ENCODE measurements at places on chromosomes 7 and 10. TPM values are rescaled to one million over a fixed set of nuclear protein-coding genes. Genes with fewer than 3 reads are reported as not detected.
A peak's percentile ranks its signal among the peaks of the same experiment; 100 is the strongest.

Gene PGAM2
- total RNA-seq: 2.1 TPM

DNA sequence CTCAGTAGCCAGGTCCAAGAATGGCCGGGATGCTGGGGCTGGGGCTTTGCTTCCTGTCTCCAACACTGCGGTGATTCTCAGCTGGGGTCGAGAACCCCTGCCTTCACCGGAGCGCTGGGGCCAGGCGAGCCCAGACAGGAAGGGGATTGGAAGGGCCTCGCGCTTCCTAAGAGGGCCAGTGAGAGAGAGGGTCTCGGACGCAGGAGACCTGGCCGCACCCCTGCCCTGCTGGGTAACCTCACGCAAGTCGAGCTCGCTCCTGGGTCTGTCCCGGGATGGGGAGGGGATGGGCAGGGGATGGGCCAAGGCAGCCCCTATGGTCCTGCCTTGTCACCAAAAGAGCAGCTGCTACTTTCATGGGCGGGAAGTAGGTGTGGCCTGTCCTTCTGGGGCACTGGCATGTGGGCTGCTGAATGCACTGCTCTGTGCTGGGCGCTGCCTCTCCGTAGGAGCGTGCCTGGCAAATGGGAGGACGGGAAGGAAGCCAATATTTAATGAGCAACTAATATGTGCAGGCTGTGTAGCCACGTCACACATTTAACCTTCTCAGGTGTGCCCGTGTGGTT is 20.0 kb downstream of the KCNK18 start:
- H3K27me3 ChIP-seq: peaks cover 38% of the 10 kb centered on the region
- DNase-seq: peak; percentile 49
- peak overlapping the region; percentile 76 for H3K4me3 ChIP-seq
- H3K27ac ChIP-seq: no peak overlapping the region
- no peaks in the 10 kb centered on the region for H3K36me3 ChIP-seq
- peaks cover 2% of the 10 kb centered on the region for H3K4me1 ChIP-seq

Gene CFAP69
- total RNA-seq: not detected

Gene VAX1
- total RNA-seq: not detected

Gene CALHM3
- total RNA-seq: 0.67 TPM

DNA sequence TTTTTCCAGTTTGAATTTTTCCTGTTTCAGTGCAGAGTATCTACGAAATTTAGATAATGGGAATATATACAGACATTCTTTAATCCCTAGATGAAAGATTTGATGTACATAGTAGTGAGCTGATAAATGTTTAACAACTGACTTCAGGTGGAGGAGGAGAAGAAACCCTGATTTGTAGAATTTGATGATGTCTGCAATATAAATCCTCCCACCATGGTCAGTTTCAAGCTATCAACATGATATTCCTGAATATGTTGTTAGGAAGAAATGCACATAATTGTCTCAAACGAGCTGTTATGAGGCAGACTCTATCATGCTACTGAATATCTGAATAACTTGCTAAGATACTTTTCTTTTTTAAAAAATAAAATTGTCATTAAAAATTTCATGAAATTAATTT is 629.3 kb upstream of the LRRN3 start:
- H3K36me3 ChIP-seq: no peaks in the 10 kb centered on the region
- H3K4me3 ChIP-seq: no peak overlapping the region
- DNase-seq: no peak
- peaks cover 10% of the 10 kb centered on the region for H3K27me3 ChIP-seq

GRCh38 chr7:100003711-100004661 is 11.4 kb upstream of the ZKSCAN1 start:
- H3K4me3 ChIP-seq: no peak overlapping the region
- DNase-seq: no peak

- H3K27ac ChIP-seq: no peak overlapping the region
- H3K27me3 ChIP-seq: peaks cover 10% of the 10 kb centered on the region
- H3K4me3 ChIP-seq: no peak overlapping the region
- peaks cover 2% of the 10 kb centered on the region for H3K36me3 ChIP-seq
- no peak for DNase-seq
These were observed 88.4 kb downstream of the KIAA1549 start for GRCh38 chr7:138892812-138893211.

Gene KLLN
- 0.71 TPM for total RNA-seq

DNA sequence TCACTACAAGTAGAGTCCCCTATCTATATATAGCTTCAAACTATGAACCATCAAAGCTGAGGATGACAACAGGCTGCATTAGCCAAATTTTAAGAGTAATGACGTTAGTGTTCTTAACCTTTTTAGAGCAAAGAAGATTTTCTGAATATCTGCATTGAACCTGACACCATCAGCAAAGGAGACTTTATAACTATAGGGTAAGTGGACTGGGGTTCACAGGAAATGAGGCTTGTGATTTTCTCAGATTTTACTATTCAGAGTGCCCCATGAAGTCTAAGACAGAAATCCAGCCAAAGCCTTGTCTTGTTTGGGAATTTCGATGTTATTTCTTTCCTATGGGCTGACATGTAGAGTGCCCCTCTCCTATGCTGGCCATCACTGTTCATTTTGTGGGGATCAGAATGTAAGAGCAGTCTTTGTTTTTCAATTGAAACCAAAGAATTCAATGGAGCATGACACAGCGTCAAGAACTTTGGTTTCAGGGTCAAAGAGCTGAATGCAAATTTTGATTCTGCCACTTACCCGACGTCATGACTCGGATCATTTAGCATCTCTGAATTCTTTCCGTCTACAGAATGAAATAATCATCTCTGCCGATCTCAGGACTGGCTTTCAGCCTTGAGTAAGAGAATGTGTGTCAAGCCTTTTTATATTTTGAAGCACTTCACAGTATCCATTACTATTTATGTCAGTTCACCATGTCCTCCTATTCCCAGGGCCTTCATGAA is 52.7 kb downstream of the DENND11 start:
- H3K36me3 ChIP-seq: peaks cover 8% of the 10 kb centered on the region
- H3K27me3 ChIP-seq: no peaks in the 10 kb centered on the region
- H3K4me3 ChIP-seq: no peak overlapping the region
- H3K4me1 ChIP-seq: peaks cover under 1% of the 10 kb centered on the region
- no peak overlapping the region for H3K27ac ChIP-seq

GRCh38 chr10:110851020-110851612 is 20.6 kb upstream of the PDCD4 start:
- peaks cover 5% of the 10 kb centered on the region for H3K36me3 ChIP-seq
- H3K4me3 ChIP-seq: peak overlapping the region; percentile 47
- H3K27ac ChIP-seq: peak overlapping the region; percentile 14
- DNase-seq: no peak
- H3K27me3 ChIP-seq: no peaks in the 10 kb centered on the region

Gene EBLN1
- total RNA-seq: not detected

GRCh38 chr10:52637592-52637991 is 135.0 kb downstream of the MBL2 start:
- no peak overlapping the region for H3K27ac ChIP-seq
- no peak for DNase-seq
- H3K27me3 ChIP-seq: no peaks in the 10 kb centered on the region
- no peaks in the 10 kb centered on the region for H3K36me3 ChIP-seq

DNA sequence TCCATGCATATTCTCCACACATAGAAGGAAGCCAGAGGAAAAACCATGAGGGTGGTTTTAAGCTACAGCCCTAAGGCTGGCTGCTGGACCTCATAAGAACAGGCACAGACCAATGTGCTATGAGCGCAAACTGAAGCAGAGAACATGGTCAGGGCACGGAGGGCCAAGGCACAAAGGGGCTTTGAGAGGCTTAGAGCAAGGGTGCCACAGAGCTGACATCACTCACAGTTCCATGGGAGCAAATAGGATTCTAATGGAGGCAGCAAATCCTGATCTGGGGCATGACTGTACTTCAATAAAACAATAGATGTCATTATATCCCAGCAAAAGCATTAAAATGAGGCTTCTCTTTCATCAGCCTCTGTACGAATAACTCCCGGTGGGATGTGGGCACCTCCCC is 162.4 kb downstream of the COBL start:
- no peaks in the 10 kb centered on the region for H3K4me1 ChIP-seq
- H3K4me3 ChIP-seq: no peak overlapping the region
- H3K27me3 ChIP-seq: peaks cover 16% of the 10 kb centered on the region
- H3K36me3 ChIP-seq: no peaks in the 10 kb centered on the region
- H3K27ac ChIP-seq: no peak overlapping the region

DNA sequence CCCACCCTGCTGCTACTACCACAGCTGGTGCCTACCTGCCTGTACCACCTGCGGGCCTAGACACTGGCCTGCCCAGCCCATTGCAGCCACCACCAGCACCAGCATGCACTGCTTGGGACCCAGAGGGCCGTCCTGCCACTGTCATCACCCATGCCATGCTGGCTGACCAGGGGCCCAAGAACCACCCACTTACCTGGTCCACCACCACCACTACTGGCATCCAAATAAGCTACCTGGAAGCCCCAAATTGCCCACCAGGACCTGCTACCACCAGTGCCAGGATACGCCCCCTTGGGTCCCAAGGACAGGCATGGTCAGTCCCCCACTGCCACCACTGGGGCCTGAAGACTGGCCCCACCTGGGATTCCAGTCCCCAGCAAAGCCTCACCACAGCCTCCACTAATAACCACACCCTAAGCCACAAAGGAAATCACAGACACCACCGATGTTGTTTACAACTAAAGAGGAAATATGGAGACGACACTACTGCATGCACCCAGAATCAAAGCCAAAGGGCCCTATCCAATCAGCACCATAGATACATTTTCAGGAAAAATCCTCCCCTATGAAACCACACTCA is 70.5 kb upstream of the DIP2C start:
- no peak for DNase-seq
- peaks cover 6% of the 10 kb centered on the region for H3K36me3 ChIP-seq
- peaks cover 30% of the 10 kb centered on the region for H3K27me3 ChIP-seq
- H3K27ac ChIP-seq: no peak overlapping the region

Gene AKR1C3
- 1.8 TPM for total RNA-seq

GRCh38 chr7:36896418-36896817 is 172.1 kb upstream of the AOAH start:
- H3K4me3 ChIP-seq: no peak overlapping the region
- peaks cover 56% of the 10 kb centered on the region for H3K36me3 ChIP-seq

- H3K27me3 ChIP-seq: no peaks in the 10 kb centered on the region
- no peak for DNase-seq
- H3K27ac ChIP-seq: no peak overlapping the region
- H3K4me1 ChIP-seq: no peaks in the 10 kb centered on the region
- no peaks in the 10 kb centered on the region for H3K36me3 ChIP-seq
These were observed 202.6 kb upstream of the NRP1 start for GRCh38 chr10:33537066-33537465.

DNA sequence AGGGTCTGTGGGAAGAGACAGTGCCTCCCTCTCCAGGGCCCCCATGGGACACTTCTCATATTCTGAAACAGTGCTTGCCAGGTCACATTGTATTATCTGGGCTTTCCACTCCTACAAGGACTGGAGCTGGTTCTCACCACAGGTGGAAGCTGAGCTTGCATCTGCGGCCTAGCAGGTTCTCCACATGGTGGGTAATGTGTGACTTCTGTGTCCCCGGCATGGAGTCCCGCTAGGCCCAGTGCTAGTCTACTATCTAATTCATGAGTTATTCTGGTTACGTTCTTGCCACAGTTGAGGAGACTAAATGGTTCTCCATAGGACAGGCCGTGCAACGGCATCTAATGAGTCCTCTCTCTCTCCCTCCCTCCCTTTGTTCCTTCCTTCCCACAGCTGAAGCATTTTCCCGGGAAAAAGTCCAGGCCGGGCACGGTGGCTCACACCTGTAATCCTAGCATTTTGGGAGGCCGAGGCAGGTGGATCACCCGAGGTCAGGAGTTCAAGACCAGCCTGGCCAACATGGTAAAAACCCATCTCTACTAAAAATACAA is 27.7 kb downstream of the PRLHR start:
- no peak overlapping the region for H3K27ac ChIP-seq
- H3K4me3 ChIP-seq: no peak overlapping the region
- H3K36me3 ChIP-seq: no peaks in the 10 kb centered on the region
- peaks cover 1% of the 10 kb centered on the region for H3K27me3 ChIP-seq
- no peaks in the 10 kb centered on the region for H3K4me1 ChIP-seq

GRCh38 chr7:94679358-94679757 is 23.4 kb upstream of the SGCE start:
- H3K36me3 ChIP-seq: no peaks in the 10 kb centered on the region
- H3K4me3 ChIP-seq: no peak overlapping the region
- DNase-seq: no peak
- peaks cover 4% of the 10 kb centered on the region for H3K27me3 ChIP-seq

DNA sequence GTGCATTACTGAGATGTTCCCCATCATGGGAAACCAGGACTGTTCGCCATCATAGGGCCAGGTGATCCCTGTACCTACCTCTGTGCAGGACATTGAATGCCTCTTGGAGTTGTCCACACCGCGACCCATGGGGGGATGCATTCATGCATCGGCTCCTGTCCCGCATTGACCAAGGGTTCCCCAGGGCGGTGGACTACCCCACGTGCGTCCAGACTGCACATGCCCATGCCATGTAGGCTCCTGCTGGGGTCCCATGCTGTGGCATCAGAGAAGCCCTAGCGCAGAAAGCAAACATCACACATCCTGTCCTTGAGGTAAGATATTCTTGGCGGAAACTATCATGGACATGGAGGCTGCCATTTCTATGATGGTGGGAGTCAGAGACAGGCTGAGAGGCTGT is 121.6 kb upstream of the UNC5B start:
- peak; percentile 14 for DNase-seq
- no peak overlapping the region for H3K27ac ChIP-seq
- H3K27me3 ChIP-seq: peaks cover 7% of the 10 kb centered on the region
- no peaks in the 10 kb centered on the region for H3K4me1 ChIP-seq
- H3K36me3 ChIP-seq: no peaks in the 10 kb centered on the region

GRCh38 chr7:31098642-31099360 is 46.7 kb downstream of the ADCYAP1R1 start:
- H3K36me3 ChIP-seq: no peaks in the 10 kb centered on the region
- DNase-seq: no peak
- no peak overlapping the region for H3K4me3 ChIP-seq
- H3K27me3 ChIP-seq: peaks cover 3% of the 10 kb centered on the region
- H3K4me1 ChIP-seq: no peaks in the 10 kb centered on the region
- no peak overlapping the region for H3K27ac ChIP-seq

Gene ITIH5
- total RNA-seq: not detected

- H3K27me3 ChIP-seq: no peaks in the 10 kb centered on the region
- H3K4me1 ChIP-seq: no peaks in the 10 kb centered on the region
- H3K4me3 ChIP-seq: no peak overlapping the region
- peaks cover 3% of the 10 kb centered on the region for H3K36me3 ChIP-seq
These were observed 229.5 kb upstream of the PLXNA4 start for GRCh38 chr7:132805766-132806165.

Gene CALHM1
- 0.74 TPM for total RNA-seq

DNA sequence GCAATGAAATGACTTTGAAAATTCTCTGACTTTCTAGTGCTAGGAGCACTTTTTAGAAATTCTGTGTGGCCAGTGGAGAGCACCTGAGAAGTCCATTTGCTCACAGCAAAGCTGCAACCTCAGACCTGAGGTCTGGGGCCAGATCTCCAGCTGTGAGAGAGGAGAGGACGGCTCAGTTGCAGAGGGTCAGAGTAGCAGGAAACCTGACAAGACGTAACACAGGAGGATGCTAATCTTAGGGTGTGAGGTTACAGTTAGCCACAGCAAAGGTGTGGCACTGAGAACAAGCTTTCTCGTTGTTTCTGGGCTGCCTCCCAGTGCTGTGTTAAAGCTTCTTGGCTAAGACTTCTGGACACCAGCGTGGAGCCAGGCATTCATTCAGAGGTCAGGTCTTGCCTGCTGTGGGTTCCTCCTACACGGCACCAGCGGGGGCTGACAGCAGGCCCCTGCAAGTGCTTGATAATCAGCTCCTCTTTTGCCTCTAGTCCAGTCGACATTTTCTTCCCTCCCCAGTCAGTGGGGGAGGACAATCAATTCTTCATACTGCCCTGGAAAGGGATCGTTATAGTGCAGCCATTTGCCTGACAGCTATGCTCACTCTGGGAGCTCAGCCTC is 435.4 kb upstream of the DPP6 start:
- H3K27ac ChIP-seq: no peak overlapping the region
- H3K36me3 ChIP-seq: no peaks in the 10 kb centered on the region
- no peaks in the 10 kb centered on the region for H3K4me1 ChIP-seq
- H3K4me3 ChIP-seq: no peak overlapping the region

Gene PPP1R9A
- 0.42 TPM for total RNA-seq
